ENCODE measurements at places on chromosomes 3 and 15.
A peak's percentile ranks its signal among the peaks of the same experiment; 100 is the strongest.

DNA sequence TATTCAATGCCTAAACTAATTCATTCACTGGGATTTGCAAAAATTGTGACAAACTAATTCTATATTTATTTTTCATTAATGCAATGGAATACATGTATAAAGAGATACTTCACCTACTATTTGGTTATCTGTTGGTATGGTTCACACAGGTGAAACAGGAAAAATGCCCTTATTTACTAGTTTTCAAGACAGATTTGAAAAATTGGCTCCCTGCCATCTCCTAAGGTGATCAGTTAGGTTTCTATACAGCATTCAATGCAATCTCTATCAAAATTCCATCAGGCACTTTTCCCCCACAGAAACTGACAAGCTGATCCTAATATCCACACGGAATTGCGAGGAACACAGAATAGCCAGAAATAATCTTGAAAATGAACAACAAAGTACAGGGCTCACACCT, 101.1 kb downstream of the DLG1 start:
- no peak for DNase-seq

DNA sequence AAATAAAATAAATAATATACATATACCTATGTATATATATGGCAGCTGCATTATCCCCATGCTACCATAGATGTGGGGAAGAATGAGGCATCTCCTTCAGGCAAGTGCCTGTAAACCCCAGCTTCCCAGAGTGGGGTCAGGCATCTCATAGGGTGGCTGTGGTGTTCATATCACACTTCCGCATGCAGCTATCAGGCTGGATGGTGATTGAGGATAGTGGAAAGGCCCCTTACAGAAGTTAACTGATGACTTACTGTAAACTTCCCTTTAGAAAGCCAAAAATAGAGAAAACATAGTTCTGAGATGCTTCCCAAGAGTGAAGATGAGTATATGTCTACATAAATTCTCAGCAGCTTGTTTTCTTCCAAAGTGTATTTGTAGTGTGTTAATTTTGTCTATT, 3.5 kb upstream of the PP2D1 start:
- no peak for DNase-seq

- no peak for DNase-seq
Measured at GRCh38 chr3:185647134-185647879, 61.2 kb downstream of the SENP2 start.

- DNase-seq = no peak
Measured at GRCh38 chr15:94056314-94056713, 175.0 kb upstream of the MCTP2 start.

DNA sequence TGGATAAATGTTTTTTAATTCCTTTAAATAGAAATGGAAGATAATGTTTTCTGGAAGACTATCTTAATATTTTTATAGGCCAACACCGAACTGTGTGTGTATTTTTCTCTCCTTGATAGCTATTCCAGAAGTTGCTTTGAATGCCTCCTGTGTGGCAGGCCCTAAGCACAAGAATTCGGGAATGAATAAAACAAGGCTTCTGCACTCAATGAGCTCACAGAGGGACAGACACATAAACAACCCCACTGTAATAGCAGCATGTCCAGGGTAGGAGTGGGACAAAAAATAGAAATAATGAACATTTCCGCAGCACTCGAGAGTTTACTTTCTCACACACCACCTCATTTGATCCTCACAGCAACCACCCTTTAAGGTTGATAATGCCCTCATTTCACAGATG, 18.0 kb downstream of the SRGAP3 start:
- no peak for DNase-seq

DNA sequence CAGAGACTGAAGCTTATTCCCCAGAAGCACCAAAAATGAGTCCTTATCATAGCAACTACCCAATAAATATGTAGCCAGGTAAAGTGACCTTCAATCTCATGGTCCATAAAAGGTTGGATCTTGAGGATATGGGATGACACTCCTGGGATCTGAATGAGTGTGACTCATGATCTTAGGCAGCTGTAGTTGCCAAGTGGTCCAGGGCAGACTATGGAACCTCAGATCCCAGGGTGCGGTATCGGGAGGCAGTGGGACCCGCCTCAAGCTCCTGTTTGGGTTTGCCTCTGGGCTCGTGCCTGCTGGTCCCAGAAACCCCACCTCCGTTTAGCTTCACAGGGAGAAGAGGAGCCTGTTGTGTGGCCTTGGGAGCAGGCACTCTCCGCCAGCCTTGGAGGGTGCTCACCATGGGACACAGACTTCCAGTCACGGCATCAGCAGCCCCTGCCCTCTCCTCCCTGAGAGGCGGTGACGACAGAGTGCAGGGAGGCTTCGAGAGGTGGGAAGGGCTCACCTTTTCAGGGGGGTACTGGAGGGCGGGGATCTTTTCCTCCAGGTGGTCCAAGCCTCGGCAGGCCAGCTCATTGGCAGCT, 8.1 kb downstream of the PLIN1 start:
- DNase-seq = no peak

DNA sequence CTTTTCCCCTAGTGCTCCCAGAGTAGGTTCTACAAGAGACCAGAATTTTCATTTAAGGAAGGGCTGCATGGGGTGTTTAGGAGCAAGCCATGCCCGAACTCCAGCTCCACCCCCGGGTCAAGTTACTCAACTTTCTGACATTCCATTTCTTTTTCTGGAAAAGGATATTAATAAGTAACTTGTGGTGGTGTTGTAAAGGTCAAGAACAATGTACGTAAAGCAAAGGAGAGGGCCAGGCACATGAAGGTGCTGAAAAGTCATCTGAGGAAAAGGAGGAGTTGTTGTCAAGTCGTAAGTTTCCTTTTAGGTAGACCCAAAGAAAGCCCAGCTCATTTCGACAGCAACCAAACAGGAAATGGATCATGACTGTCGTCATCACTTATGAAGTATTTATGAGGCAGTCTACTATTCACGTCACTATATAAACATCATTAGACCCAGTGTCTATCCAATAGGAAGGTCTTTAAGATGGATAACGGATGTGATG, 319.6 kb upstream of the IL12A start:
- no peak for DNase-seq

GRCh38 chr3:150439657-150440056, 31.6 kb downstream of the TSC22D2 start:
- DNase-seq = no peak

GRCh38 chr3:99396651-99397275, 241.6 kb upstream of the COL8A1 start:
- DNase-seq = no peak

DNA sequence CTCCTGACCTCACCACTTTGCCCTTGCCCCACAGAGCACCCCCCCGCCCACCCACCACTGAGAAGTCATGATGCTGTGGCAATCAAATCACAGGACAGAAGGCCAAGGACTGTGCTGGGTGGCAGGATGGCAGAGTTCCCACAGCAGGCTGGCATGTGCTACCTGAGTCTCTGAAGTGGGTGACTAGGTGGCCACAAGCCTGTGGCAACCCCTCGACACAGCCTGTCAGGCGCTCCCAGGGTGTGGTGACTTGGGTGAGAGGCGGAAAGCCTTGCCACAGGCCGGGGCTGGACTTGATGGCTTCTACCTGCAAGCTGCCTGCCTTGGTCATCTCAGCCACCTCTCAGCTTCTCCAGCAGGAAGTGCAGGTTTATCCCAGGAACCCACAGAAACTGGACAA, 15.6 kb upstream of the DUSP7 start:
- no peak for DNase-seq

- DNase-seq = no peak
Measured at GRCh38 chr3:99145031-99145430, 243.5 kb upstream of the DCBLD2 start.

- DNase-seq = peak; percentile 75
Measured at GRCh38 chr15:70488002-70488605, 275.3 kb downstream of the UACA start.

- no peak for DNase-seq
Measured at GRCh38 chr15:77624868-77625267, 7.8 kb downstream of the LINGO1 start.

- DNase-seq = no peak
Measured at GRCh38 chr3:195096053-195096452, 174.9 kb downstream of the XXYLT1 start.

DNA sequence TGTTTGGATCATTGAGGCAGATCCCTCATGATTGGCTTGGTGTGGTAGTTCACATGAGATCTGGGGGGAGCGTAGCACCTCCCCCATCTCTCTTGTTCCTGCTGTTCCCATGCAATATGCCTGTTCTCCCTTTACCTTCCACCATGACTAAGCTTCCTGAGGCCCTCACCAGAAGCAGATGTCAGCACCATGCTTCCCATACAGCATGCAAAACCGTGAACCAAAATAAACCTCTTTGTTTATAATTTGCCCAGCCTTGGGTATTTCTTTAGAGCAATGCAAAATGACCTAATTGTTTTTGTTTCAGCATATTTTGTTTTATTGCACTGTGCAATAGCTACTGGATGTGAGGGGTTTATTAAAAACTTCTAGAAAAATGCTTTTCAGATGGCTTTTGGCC, 56.6 kb upstream of the CHST2 start:
- DNase-seq = no peak

- no peak for DNase-seq
Measured at GRCh38 chr15:59296181-59296617, 76.5 kb downstream of the MYO1E start.

DNA sequence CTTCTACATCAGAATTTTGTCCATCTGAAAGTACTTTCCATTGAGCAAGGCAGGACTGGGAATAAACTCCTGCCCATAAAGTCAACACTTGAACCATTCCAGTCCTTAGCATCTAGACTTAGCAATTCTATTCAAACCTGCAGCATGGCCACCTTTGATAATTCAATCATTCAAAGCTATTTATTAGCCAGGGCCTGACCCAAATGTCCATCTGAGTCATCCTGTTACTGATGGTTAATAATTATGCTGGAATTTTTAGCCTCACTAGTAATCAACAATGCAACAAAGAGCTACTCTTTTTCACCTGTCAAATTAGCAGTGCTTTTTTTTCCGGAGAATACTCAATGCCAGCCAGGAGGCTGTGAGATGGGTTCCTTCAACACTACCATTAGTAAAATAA, 72.7 kb upstream of the SNRK start:
- DNase-seq = no peak

GRCh38 chr15:76059320-76060117, at the start of gene TMEM266:
TMEM266 (plus strand) TSS chr15:76059985; CDS start chr15:76134264, 74,279 bp downstream.
- peak; percentile 16 for DNase-seq

- DNase-seq = no peak
Measured at GRCh38 chr3:67578416-67578815, 76.0 kb downstream of the SUCLG2 start.

GRCh38 chr3:148036331-148036876, 627.2 kb downstream of the ZIC1 start:
- DNase-seq = no peak

- DNase-seq = no peak
Measured at GRCh38 chr3:100516838-100517237, 24.4 kb downstream of the TMEM45A start.

- no peak for DNase-seq
Measured at GRCh38 chr3:128179484-128179819, 26.2 kb downstream of the EEFSEC start.

GRCh38 chr3:15011174-15011573, 53.9 kb downstream of the MRPS25 start:
- no peak for DNase-seq

DNA sequence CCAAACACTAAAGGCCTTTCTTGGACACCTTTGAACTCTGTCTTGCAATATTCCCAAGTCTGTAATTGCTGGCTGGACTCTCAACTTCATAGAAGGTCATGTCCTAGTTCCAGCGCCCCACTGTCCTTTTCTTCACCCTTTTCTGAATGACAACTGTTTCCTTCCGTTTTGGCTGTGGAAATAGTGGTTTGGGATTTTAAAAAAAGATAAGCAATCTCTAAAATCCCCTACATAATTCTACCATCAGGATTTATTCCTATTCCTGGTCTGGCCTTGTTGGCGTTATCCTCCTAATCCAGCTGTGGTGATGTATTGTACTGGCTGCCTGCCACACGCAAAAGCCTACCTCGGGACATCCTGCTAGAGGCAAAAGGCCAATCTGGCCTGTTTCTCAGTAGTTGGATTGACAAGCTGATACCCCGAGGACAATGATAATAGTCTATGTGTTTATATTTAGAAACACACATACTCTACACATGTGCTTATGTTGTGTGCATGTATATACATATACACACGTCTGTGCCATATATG, 440.3 kb upstream of the DPH6 start:
- no peak for DNase-seq

DNA sequence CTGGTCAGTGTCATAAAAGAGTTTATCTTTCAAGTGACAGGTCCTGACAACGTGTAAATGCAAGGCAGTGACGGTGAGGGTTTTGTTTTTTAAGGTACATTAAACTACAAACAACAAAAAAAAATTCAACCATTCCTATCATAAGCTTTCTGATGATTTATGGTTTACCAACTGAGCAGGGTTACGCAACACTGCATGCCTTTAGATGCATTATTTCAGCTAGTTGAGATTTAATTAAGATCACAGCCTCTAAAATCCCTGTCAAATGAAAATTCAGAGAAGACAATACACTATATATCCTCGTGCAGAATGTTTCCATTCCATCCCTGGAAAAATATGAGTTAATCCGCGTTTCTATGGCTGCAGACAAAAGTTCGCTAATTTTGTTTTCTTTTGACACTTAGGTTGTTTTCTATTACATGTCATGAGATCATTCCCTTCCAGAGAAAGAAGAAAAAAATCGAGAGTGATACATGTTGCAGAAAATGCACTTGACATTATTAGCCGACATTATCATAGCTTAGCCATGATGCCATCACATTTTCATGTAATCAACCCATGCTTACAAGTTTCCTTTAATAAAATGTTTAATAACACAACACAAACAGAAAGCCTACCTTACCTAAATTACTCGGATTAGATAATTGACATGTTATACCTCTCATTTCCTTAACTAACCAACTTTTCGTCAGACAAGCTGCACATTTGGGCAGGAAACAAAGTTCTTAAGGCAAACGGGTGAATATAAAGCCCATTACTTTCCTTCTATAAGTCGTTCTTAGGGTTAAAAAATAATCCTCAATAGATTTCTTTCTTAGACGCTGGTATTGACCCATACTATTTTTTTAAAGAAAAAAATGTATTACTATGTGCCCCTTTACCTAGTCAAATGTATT, 521.2 kb downstream of the FOXP1 start:
- no peak for DNase-seq

- no peak for DNase-seq
Measured at GRCh38 chr3:176120507-176120906, 1076.8 kb downstream of the TBL1XR1 start.

DNA sequence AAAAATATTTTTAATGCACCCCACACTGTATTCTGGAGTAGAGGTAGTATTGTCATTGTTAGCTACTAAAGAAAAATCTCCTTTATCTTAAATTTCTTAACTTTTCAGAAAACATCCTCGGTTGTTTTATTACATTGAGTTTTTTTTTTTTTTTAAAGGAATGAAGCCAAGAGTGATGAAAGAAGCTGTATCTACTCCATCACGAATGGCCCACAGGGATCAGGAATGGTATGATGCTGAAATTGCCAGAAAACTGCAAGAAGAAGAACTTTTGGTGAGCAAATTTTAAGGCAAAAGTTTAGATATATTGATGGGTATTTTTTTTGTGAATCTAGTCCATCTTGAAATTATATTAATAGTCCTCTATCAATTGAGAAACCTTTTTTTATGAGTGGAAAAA, 49.7 kb upstream of the UTS2B start:
- DNase-seq = no peak

- DNase-seq = no peak
Measured at GRCh38 chr3:73072634-73073033, 11.2 kb downstream of the EBLN2 start.

GRCh38 chr3:27171113-27171512, 198.1 kb downstream of the NEK10 start:
- no peak for DNase-seq

Data from activated CD4-positive, alpha-beta T cell treated with anti-CD3 and anti-CD28 coated beads, Interleukin-2, amount 10 ng/mL, durations not matched to agents 7 days and 5 days (primary cell).